Forelimb muscle (tissue), 1 donor: ENCODE measurements at places on chromosomes 13 and 19. TPM values are rescaled to one million over a fixed set of nuclear protein-coding genes. Genes with fewer than 3 reads are reported as not detected.

- DNase-seq = no peak
Measured at GRCh38 chr13:23793711-23794110, 95.5 kb downstream of the MIPEP start.

GRCh38 chr19:1468821-1469254 is 10.2 kb downstream of the C19orf25 start:
- DNase-seq = no peak

DNA sequence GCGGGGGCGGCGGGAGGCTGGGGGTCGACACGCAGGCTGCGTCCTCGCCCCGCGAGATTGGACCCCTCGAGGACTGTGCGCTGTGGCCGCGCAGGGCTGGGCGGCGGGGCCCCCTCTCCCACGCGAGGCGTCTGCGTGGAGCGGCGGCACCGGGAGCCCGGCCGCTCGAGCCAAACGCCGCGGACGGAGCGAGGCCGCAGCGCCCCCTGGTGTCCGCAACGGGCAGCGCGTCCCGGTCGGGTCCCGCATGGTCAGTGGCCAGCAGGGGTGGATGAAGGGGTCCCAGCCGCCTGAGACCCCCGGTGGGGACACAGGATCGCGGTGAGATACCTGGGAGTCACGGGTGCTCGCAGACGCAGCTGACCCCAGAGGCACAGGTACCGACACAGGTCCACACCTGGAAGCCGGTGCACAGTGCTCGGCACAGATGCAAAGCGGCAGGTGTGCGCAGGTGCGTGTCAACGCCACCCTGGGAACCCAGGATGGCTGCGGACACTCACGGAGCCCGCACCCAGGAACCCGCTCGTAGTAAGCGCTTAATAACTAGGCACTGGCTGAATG is 2.1 kb upstream of the CIRBP start:
- DNase-seq = no peak

- DNase-seq = no peak
Measured at GRCh38 chr19:38170334-38170733, 53.7 kb downstream of the DPF1 start.

DNA sequence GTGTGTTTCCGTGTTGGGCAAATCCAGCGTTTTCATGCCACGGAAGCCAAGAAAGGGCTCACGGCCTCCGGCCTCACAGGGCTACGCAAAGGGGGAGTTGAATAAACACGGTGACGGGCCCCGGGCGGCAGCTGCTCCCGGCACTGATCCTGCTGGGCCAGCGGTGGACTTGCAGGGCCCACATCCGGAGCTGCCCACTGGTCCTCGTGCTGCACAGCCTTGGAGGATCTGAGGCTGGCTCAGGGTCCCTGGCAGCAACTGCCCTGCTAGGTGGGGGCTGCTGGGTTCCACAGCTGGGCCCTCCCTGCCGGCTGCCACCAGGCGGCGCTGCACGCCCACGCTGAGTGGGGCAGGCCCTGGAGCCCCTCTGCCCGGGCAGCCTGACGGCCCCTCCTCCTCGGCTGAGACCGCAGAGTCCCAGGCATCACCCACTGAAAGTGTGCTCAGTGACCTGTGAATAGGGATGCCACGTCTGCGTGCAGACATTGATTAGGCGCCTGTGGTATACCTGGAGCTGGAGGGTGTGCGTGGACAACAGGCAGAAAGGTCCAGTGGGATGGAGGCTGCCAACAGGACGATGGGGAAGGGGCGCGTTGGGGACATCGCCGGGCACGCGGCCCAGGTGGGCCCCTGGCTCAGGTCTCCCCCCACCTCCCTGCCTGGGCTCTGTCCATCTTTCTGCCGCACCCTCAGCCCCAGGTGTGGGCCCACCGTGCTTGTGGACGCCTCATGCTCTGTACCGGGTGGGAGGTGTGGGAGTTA is 5.3 kb upstream of the HCN2 start:
- DNase-seq = no peak

DNA sequence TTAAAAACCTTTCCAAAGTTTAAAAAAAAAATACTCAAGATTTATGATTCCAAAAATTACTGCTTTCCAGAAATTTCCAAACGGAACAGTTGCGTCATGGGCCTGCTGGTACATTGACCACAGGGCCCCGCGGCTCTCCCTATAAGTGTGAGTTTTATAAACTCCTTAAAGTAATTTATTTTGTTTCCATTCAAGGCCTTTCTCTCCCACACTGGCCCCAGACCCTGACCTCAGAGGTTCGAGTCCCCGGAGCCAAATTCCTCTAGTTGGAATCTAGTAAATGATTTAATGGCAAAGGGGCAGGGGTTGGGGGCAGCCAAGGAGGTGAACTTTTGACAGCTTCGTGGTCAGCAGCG is 97.5 kb downstream of the INSR start:
- no peak for DNase-seq

DNA sequence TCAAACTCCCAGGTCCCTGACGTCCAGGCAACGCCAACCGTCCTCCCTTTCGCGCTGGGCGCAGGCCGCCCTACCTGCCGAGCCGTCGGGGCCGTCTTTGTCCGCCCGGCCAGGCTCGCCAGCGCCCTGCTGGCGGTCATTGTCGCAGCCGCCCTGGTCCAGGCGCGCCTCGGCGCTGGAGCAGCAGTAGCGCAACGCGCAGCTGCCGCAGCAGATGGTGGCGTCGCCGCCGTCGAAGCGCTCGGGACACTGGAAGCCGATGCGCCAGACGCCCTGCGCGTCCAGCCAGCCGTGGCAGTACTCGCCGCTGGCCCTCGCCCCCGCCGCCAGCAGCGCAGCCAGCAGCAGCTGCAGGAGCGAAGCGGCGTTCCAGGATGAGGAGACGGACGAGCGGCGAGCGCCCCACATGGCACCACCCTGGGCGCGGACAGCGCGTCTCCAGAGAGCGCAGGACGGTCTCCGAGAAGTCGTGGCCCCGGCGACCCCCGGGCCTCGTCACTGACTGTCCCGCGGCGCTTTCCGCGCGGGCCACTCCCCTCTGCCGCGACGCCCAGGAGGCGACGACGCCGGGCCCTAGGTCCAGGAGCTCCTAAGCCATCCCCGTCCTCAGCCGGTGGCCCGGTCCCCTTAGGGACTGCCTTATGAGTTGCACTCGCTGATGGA is 1.1 kb downstream of the SHISA2 start:
- DNase-seq = no peak

DNA sequence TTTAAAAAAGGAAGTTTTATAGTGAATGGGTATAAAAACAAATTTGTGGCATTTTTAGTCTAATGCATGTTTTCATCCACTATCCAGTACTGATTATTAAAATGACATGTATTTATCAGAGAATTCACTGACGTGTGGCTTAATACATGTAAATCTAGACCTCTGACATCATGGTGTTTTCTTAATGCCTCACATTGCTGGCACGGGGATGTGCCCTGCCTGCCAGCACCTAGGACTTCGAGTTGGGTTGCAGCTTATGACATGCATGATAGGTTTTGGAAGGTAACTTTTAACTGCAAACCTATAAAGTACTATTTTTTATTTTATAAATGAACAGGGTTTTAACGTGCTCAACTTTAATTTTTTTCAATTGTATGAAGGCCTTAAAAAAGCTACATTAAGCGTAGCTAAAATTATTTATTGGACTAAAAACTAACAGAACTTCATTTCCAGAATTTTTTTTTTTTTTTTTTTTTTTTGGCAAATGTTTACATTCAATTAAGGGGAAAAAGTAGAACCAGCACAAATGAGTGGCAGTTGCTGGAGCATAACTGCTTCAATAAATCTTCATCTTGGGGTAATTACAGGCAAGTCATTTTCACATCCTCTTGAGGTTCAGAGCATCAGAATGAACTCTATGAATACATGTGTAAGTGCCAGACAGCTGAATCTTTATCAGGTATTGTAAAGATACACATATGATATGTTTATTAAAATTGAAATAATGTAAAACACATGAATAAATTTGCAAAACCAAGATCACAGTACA is 16.3 kb downstream of the METTL21C start:
- DNase-seq = no peak

- peak; percentile 96 for DNase-seq
Measured at GRCh38 chr13:35979361-35979951, 151.7 kb downstream of the DCLK1 start.

GRCh38 chr19:10219678-10220077 is 11.5 kb downstream of the S1PR2 start:
- no peak for DNase-seq

The ONECUT3 gene
- 0.04 TPM for polyA plus RNA-seq

The ZNF274 gene
- polyA plus RNA-seq = 8.3 TPM

The ABCA7 gene
- polyA plus RNA-seq = 20.6 TPM

The SOX1 gene
- 0.05 TPM for polyA plus RNA-seq
